ENCODE measurements at places on chromosomes 11 and 22.

DNA sequence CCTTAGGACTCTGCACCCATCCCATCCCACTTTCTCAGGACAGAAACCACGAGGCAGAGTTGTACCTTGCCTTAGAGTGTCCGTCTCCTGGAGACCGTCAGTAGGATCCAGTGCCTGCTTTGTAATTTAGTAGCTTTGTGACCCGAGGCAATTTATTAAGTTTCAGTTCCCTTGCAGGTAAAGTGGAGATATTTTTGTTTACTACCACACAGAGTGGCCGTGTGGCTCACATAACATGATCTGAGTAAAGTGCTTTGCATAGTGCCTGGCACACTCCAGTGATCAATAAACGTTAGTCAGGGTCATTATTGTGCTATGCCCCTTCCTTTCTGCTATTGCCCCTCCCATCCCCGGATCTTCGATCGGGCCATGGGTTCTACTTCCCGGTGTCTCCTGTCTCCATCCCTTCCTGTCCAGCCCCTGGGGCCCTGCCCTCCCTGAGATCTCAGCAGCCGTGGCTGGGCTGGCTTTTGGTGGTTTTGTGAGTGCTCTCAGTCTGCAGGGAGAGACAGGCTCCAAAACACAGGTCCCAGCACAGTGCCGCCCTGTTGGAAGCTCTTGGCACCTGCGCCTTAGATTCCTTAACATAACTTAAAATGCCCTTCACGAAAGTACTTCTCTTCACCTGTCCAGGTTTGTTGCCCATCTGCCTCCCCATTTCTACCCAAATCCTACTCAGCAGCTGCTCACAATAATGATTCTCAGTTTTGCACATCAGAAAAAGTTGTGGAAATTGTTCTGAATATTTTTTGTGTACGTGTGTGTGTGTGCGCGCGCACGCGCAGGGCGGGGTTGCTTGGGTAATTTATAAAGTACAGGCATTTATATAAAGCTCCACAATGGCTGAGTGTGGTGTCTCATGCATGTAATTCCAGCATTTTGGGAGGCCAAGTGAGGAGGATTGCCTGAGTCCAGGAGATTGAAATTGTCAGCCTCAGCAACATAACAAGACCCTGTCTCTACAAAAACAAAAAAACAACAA is 753.7 kb downstream of the NTM start:
- no peak for DNase-seq

DNA sequence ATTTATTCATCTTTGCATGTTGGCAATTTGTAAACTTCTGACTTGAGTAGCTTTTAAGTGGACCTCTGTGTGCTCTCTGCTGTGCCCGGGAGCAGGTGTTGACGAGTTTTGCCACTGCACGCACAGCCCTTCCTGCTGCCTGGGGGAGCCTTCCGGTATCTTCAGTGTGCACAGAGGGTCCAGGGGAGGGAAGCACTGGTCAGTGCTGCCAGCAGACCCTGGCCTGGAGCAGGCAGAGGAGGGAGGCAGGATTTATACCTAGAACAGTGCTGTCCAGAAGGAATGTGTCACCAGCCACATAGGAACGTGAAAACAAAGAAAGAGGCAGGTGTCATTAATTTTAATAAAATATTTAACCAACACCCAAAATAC is 403.6 kb downstream of the TBC1D22A start:
- DNase-seq, result no peak

- no peak for DNase-seq
Observed at GRCh38 chr11:45853332-45854219, 6.3 kb downstream of the CRY2 start.

DNA sequence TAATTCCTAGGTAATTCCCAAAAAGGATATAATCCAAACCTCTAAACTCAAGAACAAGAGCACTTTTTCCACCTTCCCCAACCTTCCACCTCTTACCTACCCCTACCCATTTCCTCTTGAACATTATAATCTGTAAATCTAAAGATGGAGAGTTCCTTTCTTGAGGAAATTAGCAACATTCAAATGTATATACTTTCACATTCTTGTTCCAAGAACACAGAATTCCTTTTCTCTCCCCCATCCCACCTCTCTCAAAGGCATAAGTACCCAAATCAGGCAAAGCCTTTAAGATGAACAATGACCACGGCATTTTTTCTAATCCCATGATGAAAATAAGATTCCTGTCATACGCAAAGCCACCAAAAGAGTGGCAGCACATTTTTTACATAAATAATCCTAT is 18.3 kb downstream of the RRAS2 start:
- DNase-seq, result no peak

GRCh38 chr11:104324276-104324675 is 160.3 kb upstream of the PDGFD start:
- DNase-seq, result no peak

DNA sequence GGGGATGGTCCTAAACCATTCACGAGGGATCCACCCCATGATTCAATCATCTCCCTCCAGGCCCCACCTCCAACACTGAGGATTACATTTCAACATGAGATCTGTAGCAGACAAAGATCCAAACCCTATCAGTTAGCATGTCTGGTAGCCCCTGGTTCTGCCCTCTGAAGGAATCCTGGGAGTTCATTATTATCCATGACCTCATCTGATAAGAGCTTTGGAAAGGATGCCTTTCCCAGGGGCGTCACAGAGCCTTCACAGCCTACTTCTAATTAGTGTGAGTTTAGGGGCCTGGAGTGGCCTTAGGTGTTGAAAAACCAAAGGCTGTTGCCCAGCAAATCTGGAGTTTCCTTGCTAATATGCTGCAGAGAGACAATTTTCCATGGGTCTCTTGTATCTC is 8.6 kb upstream of the EIF3M start:
- no peak for DNase-seq

Measured in iPS DF 6.9 (cell line).